H1 (cell line): ENCODE measurements at places on chromosomes 16 and 17. TPM values are rescaled to one million over a fixed set of nuclear protein-coding genes. Genes with fewer than 3 reads are reported as not detected.

The ZFP90 gene
- total RNA-seq = 15.9 and 19.1 TPM in 2 replicates

The CCL14 gene
- total RNA-seq = not detected in 2 replicates

The LITAFD gene
- not detected in 2 replicates for total RNA-seq

The FZD2 gene
- total RNA-seq = 17.0 and 17.6 TPM in 2 replicates

The OR1F1 gene
- 0.48 and 0.52 TPM in 2 replicates for total RNA-seq

The SERPINF2 gene
- 1.6 and 1.8 TPM in 2 replicates for total RNA-seq

The ADCY9 gene
- 13.1 and 13.4 TPM in 2 replicates for total RNA-seq

The CCR7 gene
- total RNA-seq = 0.17 TPM in 1 of 2 replicates, not detected in the other

The BICDL2 gene
- 14.3 and 15.9 TPM in 2 replicates for total RNA-seq

The NECAB2 gene
- 2.0 and 3.6 TPM in 2 replicates for total RNA-seq

The SULT1A2 gene
- total RNA-seq = 0.23 and 0.35 TPM in 2 replicates

The FOXN1 gene
- not detected in 2 replicates for total RNA-seq

The OTOA gene
- 0.32 TPM in 1 of 2 replicates, not detected in the other for total RNA-seq

The OSGIN1 gene
- 0.48 and 0.58 TPM in 2 replicates for total RNA-seq

The QPRT gene
- 102 and 106 TPM in 2 replicates for total RNA-seq

The C16orf96 gene
- 1.3 and 1.6 TPM in 2 replicates for total RNA-seq

The NRN1L gene
- 4.1 and 4.9 TPM in 2 replicates for total RNA-seq

The ADAM11 gene
- total RNA-seq = 2.8 and 2.9 TPM in 2 replicates

The SPNS1 gene
- total RNA-seq = 48.8 and 49.7 TPM in 2 replicates

The BFAR gene
- 75.5 and 78.2 TPM in 2 replicates for total RNA-seq

The SLC22A31 gene
- 10.6 and 11.1 TPM in 2 replicates for total RNA-seq
